ENCODE measurements at places on chromosomes 4 and X.
A peak's percentile ranks its signal among the peaks of the same experiment; 100 is the strongest.

GRCh38 chrX:139691493-139691842 lies 16.5 kb downstream of the MCF2 start:
- DNase-seq = peak; percentile 2

GRCh38 chrX:51874123-51874522 lies 19.3 kb upstream of the MAGED1 start:
- no peak for DNase-seq

- DNase-seq = no peak
Observed at GRCh38 chr4:85715991-85716737, 241.2 kb downstream of the ARHGAP24 start.

- no peak for DNase-seq
Observed at GRCh38 chr4:28548594-28548993, 1688.0 kb downstream of the STIM2 start.

- DNase-seq = peak; percentile 7
Observed at GRCh38 chrX:124194199-124194598, 138.3 kb upstream of the TEX13D start.

DNA sequence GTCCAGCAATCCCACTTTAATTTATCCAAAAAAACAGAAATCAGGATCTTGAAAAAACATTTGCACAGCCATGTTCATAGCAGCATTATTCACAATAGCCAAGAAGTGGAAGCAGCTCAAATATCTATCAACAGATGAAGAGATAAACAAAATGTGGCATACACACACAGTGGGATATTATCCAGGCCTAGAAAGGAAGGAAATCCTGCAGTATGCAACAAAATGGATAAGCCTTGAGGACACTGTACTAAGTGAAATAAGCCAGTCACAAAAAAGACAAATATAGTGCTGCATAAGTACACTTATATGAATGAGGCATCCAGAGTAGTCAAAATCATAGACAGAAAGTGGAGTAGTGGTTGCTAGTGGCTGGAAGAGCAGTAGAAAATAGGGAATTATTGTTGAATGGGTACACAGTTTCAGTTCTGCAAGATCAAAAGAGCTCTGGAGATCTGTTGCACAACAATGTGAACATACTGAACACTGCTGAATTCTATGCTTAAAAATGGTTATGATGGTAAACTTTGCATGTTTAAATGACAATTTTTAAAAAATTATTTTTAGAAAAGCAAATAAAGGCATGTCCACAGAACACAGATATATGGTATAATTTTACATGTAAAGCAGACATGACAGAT lies 25.6 kb downstream of the CHM start:
- peak; percentile 8 for DNase-seq

GRCh38 chr4:186689476-186689875 lies 34.2 kb downstream of the FAT1 start:
- no peak for DNase-seq

GRCh38 chrX:30652527-30653414 lies 452 bp upstream of the GK start:
- peak; percentile 93 for DNase-seq

GRCh38 chr4:4492161-4492847 lies 49.5 kb downstream of the STX18 start:
- peak; percentile 51 for DNase-seq

GRCh38 chrX:17039826-17040225 lies 93.4 kb downstream of the REPS2 start:
- DNase-seq = peak; percentile 60

- no peak for DNase-seq
Observed at GRCh38 chrX:45912316-45912715, 632.9 kb downstream of the ZNF674 start.

DNA sequence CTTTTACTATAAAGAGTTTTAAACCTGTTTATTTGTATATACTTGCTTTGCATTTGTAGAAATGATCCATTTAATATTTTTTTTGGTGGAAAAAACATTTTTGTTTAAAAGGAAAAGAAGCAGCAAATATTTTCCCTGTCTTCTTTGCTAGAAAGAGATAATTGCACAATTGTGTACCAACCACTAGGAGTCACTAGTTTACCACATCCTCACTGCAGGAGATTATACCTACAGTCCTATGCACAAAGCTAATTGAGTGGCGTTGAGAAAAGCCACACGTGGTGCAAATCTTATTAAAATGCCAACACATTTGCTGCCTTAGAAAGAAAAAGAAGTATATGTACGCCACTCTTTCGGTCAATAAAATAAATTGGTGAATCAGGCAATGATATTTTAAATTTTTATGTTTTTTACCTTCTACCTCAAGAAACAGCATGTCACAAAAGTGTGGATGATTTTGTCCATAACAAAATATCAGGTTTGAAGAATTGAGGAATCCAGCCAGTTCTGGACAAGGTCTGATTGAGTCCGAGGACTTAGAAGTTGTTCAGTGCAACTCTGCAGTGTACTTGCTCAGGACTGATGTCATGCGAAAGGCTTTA lies 102.9 kb downstream of the GRXCR1 start:
- peak; percentile 41 for DNase-seq

- DNase-seq = no peak
Observed at GRCh38 chr4:165994701-165995100, 121.7 kb downstream of the TLL1 start.

DNA sequence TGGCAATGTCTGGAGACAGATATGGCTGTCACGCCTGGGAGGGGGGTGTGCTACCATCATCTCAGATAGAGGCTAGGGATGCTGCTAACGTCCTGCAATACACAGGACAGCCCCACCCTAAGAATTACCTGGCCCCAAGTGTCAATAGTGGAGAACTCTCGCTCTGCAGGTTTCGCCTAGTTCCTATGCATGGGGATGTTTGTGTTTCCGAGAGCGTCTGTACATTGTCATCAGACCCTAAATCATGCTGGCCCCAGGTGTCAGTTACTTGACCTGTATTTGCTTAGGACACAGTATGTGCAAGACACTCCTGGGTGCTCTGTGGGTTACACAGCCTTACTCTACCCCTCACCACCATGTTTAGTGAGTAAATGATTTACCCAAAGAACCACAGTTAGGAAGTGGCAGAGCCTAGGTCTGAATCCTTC lies 90.8 kb downstream of the AFF1 start:
- no peak for DNase-seq

- DNase-seq = peak; percentile 36
Observed at GRCh38 chr4:125517831-125518230, 203.1 kb downstream of the FAT4 start.

GRCh38 chr4:76990288-76991080 lies 40.9 kb downstream of the SEPTIN11 start:
- DNase-seq = peak; percentile 76

- DNase-seq = peak; percentile 61
Observed at GRCh38 chrX:136577552-136577951, 45.5 kb downstream of the VGLL1 start.

GRCh38 chrX:259692-260355 lies 21.4 kb upstream of the PLCXD1 start:
- DNase-seq = no peak

DNA sequence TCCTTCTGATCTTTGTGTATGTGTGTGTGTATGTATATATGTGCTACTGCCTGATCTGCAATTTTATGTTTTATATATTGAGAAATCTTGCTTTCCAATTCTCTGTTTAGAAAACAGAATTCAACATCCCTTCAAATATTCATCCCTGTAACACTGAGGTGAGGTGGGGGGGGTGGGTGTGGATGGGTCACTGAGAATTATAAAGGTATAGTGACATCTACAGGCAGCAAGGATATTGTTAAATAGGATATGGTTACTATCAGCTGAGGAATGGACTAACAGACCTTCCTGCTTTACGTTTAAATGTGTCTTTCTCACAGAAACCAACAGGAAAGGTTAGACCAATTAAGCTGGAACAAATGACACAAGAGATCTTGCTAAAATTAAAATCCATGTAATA lies 19.0 kb upstream of the MAGEB2 start:
- DNase-seq = peak; percentile 3

- DNase-seq = peak; percentile 49
Observed at GRCh38 chrX:9884031-9884779, 83.0 kb upstream of the CLDN34 start.

GRCh38 chr4:90951037-90951436 lies 823.8 kb downstream of the CCSER1 start:
- peak; percentile 80 for DNase-seq

DNA sequence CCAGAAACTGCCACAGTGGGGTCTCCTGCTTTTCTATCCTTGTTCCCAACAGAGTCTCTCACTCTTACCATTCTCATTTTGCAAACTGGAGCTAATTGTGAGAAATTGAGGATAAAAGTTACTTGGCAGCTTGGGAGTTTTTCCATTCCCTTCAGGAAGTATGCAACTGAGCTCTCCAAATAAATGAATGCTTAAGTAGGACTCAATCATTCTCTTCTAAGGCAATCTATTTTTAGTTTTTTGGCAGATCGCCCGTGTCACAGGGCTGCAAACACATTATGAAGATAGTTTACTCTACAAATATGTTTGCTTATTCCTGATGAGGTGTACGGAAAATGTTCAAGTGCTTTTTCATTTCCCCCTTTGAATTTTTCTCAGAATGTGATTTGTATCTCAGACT lies 5.3 kb downstream of the ASB11 start:
- DNase-seq = peak; percentile 68

GRCh38 chr4:5471691-5472090 lies 236.7 kb downstream of the EVC2 start:
- DNase-seq = no peak

DNA sequence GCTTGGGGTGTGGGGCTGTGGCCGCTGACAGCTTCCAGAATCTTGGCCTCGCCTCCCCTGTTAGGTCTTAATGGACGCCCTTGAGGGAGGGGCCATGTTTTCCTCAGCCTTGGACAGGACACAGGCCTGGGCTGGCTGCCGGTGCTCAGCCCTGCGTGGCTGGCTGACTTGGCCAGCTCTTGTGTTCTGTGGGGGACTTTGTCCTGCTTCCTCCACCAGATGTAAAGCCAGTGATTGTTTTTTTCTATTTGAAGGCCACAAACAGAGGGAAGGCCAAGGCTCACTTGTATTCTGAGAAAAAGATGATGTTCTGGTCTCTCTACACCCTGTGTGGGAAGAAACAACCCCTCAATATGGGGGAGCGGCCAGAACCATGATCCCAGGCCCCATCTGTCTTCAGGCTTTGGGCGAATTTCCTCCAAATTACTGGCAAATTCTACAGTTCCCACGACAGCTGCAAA lies 71.3 kb downstream of the HTRA3 start:
- DNase-seq = peak; percentile 25

- DNase-seq = no peak
Observed at GRCh38 chr4:167136270-167136669, 98.0 kb downstream of the SPOCK3 start.

GRCh38 chr4:36574816-36575215 lies 293.4 kb downstream of the DTHD1 start:
- no peak for DNase-seq

- peak; percentile 22 for DNase-seq
Observed at GRCh38 chr4:40311811-40312346, 23.3 kb upstream of the CHRNA9 start.

GRCh38 chr4:20813700-20814099 lies 113.4 kb downstream of the PACRGL start:
- DNase-seq = peak; percentile 7

GRCh38 chrX:1165535-1166196 lies 46.8 kb downstream of the CRLF2 start:
- peak; percentile 12 for DNase-seq

- no peak for DNase-seq
Observed at GRCh38 chr4:180734753-180735432, 1508.3 kb upstream of the TENM3 start.

- DNase-seq = no peak
Observed at GRCh38 chr4:6625256-6625655, 15.2 kb upstream of the MRFAP1 start.

DNA sequence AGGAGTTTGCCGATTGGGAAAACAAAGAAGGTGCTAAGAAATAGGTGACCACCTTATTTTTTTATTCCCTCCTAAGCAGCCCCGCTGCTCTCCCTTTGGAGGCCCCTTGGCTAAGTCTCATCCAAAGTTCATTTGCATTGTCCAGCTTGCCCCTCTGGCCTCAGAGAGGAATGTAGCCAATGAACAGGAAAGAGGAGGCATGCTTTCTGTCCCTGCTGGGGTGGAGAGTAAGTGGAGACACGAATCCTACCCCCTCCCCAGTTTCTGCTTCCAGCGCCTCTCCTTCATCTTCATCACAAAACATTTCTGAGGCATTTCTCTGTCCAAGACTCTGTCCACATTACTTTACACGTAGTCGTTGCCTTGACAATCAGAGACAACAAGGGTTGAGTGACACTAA lies 38.7 kb downstream of the NLGN3 start:
- DNase-seq = no peak

DNA sequence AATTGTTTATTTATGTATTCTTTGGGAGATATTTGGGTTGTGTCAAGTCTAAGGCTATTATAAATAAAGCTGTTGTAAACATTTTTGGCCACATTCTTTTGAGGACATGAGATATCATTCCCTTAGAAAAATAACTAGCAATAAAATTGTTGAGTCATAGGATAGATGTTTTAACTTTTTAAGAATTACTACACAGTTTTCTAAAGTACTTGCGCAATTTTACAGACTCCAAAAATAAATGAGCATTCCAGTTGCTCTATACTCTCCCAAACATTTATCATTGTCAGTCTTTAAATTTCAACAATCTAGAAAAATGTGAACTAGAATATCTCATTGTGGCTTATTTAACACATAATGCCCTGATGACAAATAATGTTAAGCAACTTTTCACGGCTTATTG lies 189.1 kb upstream of the ADGRL3 start:
- DNase-seq = peak; percentile 6

DNA sequence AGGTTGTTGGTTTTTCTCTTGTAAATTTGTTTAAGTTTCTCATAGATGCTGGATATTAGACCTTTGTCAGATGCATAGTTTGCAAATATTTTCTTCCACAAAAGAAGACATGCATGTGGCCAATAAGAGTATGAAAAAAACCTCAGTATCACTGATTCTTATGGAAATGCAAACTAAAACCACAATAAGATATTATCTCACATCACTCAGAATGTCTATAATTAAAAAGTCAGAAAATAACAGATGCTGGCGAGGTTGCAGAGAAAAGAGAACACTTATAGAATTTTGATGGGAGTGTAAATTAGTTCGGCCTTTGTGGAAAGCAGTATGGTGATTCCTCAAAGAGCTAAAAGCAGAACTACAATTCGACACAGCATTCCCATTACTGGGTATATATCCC lies 1355.6 kb downstream of the FAM133A start:
- DNase-seq = no peak

DNA sequence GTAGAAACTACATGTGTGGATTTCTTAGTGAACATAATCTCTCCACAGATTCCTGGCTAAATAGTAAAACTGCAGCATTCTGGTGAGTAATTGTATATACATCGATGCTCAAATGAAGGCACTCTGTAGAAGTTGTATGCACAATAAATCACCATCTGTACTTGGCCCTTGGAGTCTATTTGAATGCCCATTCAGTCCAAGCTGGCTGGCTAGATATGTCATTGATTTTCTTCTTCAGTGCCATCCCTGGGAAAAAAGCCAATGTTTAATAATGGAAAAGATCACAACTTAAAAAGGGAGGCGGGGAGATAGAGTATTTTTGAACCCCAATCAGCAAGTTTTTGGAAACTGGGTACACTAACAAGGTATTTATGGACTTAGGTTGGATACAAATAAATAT lies 381.0 kb upstream of the TEX13C start:
- DNase-seq = no peak

GRCh38 chr4:114752391-114753165 lies 154.0 kb downstream of the UGT8 start:
- no peak for DNase-seq

All from fibroblast of pulmonary artery (primary cell).